T-helper 9 cell (primary cell): ENCODE measurements at places on chromosomes 12 and 14.

GRCh38 chr14:34018564-34019244 is 67.8 kb upstream of the EGLN3 start:
- no peak for DNase-seq

DNA sequence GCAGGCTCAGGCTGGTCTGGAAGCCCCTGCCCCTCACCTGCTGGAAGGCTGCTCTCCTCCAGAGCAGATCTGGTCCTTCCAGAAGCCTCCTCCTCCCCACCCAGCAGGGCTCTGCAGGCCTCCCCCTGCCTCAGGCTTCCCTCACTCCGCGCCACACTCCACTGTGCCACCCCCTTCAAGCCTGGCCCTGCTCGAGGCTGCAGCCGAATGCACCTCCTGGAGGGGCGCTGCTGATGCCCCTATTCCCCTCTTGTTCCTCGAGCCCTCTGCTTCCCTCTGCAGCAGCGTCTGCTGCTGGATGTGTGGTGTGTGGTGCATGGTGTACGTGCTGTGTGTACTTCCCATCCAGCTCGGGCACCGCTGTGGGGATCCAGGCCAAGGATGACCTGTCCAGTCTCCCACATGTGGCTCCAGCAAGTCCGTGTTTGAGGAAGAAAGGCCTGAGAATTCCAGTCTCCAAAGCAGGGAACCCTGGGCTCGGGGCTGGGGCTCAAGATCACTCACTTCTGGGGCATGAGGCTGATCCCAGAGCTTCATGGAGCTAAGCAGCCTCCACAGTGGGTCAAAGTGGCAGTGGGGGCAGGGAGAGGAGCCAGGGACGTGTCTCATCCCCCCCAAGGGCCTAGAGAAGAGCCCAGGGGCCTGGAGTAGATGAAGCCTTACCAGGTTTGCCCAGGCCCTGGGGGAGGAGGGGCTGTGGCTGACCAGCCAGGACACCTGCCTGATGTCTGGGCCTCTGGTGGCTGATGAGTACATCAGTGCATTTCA is 136.0 kb upstream of the C14orf180 start:
- no peak for DNase-seq

DNA sequence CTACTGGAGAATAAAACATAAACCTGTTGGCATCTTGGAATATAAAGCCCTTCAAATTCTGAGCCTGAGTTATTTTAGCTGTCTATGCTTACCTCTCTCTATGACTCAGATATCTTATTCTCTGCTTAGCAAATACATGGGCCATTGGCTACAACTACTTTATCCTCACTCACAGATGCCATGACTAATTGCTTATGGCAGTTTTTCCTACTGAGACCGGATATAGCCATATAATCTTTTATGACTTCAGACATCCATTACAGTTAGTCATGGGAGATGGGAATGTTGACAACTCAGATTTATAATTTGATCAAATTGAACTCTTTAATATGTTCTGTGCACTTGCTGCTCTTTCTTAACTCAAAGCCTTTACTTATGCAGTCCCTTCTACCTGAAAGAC is 502.4 kb upstream of the ATP2B1 start:
- no peak for DNase-seq

GRCh38 chr14:30842431-30842830 is 31.9 kb upstream of the COCH start:
- no peak for DNase-seq

GRCh38 chr12:11727133-11727664 is 77.7 kb downstream of the ETV6 start:
- peak; percentile 9 for DNase-seq

DNA sequence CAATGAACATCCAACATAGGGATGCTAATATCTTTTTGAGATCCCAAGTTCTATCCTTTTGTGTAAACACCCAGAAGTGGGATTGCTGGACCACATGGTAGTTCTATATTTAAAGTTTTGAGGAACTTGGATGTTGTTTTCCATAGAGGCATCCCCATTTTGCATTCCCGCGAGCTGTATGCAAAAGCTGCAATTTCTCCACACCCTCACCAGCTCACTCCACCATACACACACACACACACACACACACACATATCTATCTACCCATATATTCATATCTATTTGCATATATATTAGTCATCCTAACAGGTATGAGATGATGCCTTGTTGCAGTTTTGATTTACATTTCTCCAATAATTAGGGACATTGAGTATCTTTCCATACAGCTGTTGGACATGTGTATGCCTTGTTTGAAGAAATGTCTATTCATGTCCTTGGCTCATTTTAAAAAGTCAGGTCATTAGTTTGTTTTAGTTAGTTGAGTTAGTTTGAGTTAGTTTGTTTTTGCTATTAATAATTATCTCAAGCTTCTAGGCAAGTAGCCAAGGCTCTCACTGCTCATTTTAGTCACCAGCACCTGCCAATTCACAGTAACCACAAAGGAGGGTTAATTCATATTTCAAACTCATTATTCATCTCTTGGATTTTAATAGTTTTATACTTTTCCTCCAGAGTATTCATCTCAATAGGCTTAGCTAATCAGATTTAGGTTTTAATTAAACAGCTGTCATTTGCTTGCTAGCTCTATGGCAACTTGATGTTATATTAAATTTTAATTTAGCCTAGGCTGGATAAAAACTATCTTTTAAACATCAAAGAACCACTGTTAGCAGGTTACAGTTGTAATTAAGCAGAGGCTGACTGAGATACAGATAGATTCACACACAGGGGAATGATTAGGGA is 1435.9 kb upstream of the TMEM132C start:
- no peak for DNase-seq

DNA sequence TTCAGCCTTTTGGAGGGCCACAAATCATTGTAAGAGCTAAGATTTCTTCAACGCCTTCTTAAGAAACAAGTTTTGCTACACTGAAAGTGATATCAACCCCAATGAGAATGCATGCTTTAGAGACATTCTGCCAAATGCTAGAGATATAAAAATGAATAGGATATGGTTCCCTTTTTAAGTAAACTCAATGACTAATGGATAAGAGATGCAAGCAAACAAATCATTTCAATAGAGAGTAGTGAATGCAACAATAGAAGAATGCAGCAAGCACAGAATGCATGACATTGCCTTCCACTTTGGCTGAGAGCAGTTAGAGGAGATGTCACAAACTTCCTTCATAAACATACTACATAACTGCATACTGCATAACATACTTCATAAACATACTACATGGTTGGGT is 116.4 kb downstream of the PDZRN4 start:
- no peak for DNase-seq

- DNase-seq = no peak
Observed at GRCh38 chr12:50403001-50403440, 2.3 kb downstream of the LARP4 start.

DNA sequence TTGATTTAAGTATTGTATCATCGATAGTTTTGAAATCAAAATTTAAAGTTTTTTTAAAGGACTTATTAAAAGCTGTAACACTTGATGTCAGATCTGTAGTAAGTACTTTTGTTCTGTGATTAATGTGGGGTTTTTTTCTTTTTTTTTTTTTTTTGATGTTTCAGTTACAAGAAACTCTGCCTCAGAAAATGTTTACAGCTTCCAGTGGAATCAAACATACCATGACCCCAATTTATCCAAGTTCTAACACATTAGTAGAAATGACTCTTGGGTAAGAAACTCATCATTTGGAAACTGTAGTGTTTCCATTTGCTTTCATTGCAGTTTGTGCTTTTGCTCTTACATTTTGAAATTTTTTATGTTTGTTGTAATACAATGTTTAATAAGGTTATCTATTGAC is 45.6 kb downstream of the TBK1 start:
- DNase-seq = no peak

GRCh38 chr14:51521764-51522163 is 129.9 kb upstream of the FRMD6 start:
- DNase-seq = no peak

GRCh38 chr12:7369274-7369729 is 65.4 kb downstream of the ACSM4 start:
- no peak for DNase-seq

- no peak for DNase-seq
Observed at GRCh38 chr12:88810806-88811205, 230.5 kb upstream of the KITLG start.

DNA sequence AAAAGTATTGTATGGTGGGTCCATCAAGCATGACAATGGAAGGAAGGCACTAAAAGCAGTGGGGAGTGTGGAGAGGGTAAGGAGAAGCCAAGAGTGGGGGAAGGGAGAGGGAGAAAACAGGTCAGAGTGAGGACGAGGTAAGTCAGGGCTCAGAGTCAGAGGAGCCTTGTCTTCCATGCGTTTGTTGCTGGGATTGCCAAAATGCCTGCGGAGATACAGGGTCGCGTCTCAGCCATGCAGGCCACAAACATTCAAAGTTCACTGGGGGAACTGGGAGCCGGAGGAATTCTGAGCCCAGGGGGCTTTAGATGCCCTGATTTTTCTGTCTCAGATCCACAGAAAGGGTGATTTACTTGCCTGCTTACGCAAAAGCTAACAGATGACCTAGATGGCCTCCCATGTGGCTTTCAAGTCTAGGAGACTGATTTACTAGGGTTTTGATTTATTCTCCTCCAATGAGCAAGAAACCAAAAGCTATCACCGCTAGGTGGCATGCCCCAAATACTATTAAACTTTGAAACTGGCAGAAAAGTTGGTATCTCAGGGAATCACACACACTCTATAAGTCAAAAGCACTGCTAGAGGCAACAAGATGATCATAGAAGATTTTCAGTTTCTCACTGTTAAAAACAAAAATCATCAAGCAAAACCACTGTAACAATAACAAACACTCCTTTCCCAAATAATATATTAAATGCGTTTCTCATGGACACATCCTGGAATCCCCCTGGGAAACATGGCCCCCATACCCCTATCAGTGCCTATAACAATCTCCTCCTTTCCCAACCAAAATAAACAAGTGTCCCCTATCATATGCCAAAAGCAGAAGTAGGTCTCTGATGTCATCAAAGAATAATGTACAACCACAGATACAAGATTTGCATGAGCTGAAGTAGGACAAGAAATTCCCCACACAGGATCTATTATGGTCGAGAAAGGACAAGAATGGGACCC is 26.6 kb upstream of the MDM1 start:
- DNase-seq = peak; percentile 37

GRCh38 chr12:46292754-46293402 is 24.0 kb upstream of the SLC38A1 start:
- no peak for DNase-seq

DNA sequence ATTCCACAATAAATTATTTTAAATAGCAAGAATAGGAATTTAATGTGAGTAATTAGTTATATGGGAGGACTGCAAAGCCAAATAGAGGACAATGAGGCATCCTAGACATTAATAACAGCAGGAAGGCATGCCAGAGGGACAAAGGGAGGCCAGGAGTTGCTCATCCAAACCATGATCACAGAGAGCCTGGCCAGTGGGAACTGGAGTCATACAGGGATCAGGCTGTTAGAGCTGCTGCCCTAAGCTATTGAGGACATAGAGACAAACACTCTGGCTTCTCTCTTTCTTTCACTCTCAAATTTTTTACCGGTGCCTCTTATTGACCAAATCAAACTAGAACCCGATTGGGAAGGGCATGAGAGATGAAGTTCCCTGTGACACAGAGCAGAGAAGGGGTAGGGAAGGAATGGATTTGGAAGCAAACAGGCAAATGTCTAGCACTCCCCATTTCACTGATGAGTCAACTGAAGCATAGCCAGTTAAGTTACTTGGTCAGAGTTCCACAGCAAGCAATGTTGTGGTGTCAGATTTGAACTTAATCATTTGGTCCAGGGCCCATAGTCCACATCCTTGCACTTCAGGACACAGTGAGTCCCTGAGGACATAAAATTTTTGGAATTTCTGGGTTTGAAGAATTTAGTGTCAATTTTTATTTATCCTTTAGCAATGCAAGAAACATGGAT is 17.9 kb upstream of the CFAP54 start:
- no peak for DNase-seq

- DNase-seq = no peak
Observed at GRCh38 chr14:34554540-34555250, 15.2 kb upstream of the EAPP start.

DNA sequence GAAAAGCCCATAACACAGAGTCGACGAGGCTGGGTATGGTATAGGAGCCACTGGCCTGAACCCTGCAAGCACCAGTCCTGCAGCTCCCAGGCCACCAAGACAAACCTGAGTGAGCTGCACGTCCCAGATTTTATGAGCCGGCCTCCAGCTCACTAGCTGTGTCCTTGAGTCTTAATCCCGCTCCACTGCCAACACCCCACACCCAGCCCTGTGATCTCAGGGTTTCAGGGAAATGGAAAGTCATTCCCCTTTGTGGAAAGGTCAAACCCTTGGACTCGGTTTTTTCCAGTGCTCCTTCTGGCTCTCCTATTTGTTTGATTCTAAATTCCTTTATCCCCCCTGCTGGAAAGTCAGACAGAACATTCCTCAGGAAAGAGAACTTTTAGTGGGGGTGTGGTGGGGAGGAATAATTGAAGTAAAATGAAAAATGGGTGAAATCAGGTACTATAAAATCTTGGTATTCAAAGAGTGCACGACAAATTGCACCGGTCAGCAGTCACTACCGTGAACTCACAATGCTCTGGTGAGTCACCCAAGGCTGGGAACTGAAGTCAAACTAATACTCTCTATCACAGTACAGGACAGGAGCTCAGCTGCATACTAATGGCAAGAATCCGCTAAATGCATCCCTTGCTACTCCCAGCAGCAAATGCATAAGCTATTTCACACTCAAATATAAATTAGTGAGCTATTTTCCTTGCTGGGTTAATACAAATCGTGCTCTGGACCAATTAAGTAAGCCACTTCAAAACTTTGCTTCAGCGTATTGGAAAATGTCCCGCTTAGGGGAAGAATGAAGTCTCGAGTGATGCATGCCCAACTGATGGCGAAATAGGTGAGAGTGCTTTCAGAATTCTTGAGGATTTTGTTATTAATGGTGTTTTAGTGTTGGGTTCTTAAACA is 9.0 kb downstream of the PITPNM2 start:
- no peak for DNase-seq

DNA sequence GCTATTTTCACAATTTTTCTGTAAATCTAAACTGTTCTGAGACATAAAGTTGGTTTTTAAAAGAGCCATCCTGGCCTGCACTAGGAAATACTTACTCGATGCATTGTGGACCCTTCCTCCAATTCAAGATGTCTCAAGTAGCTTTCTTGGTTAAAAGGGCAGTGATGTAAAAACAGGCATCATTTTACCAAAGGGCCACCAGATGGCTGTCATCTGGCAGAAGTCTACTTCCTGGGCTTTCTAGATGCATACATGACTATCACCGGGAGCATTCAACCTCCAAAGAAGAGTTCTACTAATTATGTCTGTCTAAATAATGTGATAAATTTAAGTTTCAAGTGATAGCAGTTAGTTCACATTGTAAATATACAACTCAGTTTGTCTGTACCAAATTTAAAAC is 96.8 kb upstream of the FRMD6 start:
- no peak for DNase-seq

GRCh38 chr12:82176026-82176425 is 182.2 kb downstream of the CCDC59 start:
- no peak for DNase-seq

GRCh38 chr14:68516342-68516741 is 276.5 kb downstream of the ZFP36L1 start:
- no peak for DNase-seq

DNA sequence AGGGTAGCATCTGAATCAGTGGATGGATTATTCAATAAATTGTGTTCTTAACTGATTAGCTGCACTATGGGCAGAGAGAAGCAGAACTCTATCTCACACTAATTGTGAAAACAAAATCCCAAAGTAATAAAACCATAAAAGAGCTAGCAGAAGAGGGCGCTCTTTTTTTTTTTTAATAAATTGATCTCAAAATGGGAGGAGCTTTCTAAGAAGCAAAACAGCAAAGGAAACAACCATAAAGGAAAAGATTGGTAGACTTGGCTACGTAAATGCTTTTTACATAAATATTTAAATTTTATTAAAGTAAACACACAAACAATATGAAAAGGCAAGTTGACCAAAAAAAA is 1.5 kb upstream of the TM7SF3 start:
- DNase-seq = no peak

- DNase-seq = no peak
Observed at GRCh38 chr12:93335603-93336162, 42.0 kb upstream of the NUDT4 start.
